Stimulated activated CD8-positive, alpha-beta memory T cell treated with anti-CD3 and anti-CD28 coated beads, Interleukin-12 subunit alpha, Interleukin-12 subunit beta, amount 100 ng/mL, for 4 hours (primary cell): ENCODE measurements at places on chromosomes 5 and 9.

DNA sequence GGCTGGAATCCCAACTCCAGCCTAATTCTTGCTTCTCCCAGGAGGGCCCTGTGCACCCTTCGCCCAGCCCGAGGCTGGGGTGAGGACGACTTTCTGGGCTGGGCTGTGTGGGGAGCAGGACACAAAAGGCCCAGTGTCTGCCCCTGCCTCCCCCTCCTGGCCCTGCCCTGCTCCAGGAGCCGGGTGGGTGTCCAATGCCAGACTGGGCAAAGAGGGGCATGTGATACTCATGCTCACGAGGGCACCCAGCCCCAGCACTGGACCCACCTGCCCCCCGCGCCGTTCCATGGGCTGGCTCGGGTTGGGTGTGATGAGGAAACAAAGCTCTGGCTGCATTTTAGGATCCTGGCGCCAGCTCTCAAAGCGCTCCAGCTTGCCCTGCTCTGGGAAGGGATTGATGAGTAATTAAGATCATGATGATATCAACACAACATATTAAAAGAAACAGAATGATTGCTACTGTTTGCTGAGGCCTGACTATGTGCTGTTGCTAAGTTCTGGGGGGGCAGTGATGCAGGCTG lies 30.7 kb downstream of the LHX2 start:
- DNase-seq: no peak

GRCh38 chr9:137798142-137798541 lies 79.4 kb upstream of the CACNA1B start:
- no peak for DNase-seq

- DNase-seq: no peak
Measured at GRCh38 chr9:71518045-71518827, 250.1 kb downstream of the CEMIP2 start.

GRCh38 chr9:122368642-122369041 lies 2.2 kb upstream of the PTGS1 start:
- no peak for DNase-seq

DNA sequence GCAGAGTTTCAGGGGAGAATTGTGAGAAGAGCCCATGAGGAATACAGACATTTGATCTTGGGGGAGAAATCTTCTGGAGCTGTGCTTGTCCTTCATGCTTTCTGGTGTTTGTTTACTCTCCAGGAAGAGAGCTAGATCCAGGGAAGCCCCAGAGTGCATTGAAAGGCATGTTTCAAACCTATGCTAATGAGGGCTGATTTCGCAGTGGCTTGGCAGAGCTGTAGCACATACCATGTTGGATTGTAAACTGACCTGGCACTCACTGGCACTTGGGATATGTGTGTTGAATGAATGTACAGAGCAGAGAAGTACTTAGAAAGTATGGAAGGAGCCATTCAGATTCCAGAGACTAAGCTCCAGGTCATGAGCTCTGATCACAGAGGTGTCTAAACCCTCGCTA lies 30.9 kb downstream of the TNFSF8 start:
- DNase-seq: no peak

GRCh38 chr9:112711050-112711689 lies 6.7 kb downstream of the INIP start:
- no peak for DNase-seq

- DNase-seq: no peak
Measured at GRCh38 chr5:142114687-142115086, 6.1 kb downstream of the NDFIP1 start.
